ENCODE measurements at places on chromosomes 13 and 19.

DNA sequence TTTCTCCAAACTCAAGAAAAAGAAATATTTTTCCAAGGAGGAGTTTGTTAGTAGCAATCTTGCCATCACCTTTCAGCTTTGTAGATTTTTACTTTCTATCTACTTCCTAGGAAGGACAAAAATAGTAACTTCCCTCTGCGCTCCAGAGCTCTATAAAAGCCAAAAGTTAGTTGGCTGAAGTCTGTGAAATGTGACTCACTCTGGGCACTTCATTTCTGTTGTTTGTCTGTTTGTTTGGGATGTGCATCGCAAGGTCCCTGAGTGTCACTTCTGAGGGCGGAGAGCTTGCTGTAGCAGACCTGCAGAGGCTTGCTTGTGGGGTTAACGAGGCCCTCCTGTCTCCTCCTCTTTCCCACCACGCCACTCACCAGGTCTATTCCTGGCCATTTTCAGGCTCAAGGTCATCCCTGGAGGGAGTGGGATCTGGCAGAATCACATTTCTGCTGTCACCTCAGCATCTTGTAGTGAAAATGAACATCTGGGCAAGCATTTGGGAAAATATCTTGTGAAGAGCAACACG lies 307.6 kb downstream of the GPC6 start:
- no peak for DNase-seq

DNA sequence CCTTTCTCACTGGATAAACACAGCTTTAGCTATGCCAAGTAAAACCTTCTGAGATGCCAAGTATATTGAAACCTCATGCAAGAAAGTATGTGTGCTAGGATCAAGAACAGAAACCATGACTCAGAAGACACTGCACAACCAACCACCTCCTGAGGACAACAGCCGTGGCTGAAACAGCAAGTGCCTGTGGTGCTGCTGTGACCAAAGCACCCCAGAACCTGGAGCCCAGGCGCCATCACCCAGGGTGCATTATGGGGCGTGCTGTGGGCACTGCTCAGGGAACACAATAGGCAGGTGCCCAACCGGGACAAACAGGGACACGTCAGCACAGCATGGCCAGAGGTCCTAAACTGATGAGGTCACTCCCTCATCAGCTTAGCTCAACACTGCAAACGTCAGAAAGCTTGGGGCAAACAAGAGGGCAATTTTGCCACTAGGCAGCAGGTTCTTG lies 101.3 kb upstream of the SLC15A1 start:
- no peak for DNase-seq

GRCh38 chr13:42688821-42689220 lies 92.6 kb upstream of the FAM216B start:
- DNase-seq: no peak

DNA sequence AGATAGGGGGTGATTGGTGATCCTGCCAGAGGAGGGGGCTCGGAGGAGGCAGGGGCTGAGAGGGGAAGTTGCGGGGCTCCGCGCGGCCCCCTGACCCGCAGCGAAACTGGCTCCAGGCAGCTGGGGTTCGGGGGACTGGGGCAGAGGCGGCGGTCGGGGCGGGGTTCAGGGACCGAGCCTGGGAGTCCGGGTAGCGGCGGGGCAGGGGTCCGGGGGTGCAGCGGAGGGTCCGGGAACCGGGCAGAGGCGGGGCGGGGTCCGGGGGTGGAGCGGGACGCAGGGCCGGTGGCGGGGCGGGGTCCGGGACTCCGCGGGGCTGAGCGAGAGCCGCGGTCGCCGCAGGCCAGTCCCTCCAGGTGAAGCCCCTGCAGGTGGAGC lies 1.2 kb downstream of the MADCAM1 start:
- DNase-seq: no peak

DNA sequence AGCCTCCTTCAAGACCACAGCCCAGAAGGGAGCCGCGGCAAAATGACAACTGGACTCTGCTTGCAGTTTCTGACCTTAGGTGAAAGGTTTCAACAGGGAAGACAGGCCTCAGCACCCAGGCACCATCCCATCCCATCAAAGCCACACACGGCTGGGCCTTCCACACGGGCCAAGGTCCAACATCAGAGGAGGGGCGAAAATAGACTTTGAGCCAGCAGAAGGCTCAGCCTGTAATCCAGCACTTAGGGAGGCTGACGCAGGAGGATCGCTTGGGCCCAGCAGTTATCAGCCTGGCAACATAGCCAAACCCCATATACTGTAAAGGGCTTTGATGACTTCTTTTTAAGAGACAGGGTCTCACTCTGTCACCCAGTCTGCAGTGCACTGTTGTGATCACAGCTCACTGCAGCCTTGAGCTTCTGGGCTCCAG lies 26.8 kb upstream of the TINCR start:
- DNase-seq: no peak

- no peak for DNase-seq
Measured at GRCh38 chr13:72194523-72194922, 327.5 kb upstream of the DACH1 start.

DNA sequence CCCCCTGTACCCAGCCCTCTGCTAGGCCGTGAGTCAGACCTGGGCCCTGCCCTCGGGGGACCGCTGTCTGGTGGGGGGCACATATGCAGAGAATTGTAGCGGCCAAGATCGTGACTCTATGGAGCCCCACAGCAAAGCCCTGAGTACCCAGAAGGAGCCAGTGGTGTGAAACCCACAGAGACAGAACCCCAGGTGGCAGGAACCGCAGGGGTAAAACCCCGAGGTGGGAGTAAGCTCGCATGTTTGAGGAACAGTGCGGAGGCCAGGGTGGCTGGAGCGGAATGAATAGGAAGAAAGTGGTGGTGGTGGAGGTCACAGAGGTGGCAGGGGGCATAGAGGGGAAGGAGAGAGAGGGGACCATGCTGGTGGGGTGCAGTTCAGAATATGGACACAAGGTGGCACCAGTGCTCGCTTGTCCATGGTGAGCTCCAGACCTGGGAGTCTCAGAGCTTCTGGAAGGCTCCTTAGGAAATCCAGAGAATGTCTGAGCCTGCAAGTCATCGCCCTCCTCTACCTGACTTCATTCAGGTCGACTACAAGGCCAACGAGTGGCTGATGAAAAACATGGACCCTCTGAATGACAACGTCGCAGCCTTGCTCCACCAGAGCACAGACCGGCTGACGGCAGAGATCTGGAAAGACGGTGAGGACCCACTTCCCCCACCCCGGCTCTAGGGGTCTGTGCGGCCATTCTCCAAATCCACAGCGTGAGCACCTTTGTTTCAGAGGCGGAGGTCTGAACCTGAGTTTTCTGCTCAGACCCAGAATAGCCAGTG lies 48.9 kb downstream of the MYH14 start:
- no peak for DNase-seq
